Naive thymus-derived CD4-positive, alpha-beta T cell (primary cell): ENCODE measurements at places on chromosomes 7 and 10. TPM values are rescaled to one million over a fixed set of nuclear protein-coding genes. Genes with fewer than 3 reads are reported as not detected.

- DNase-seq: no peak
- H3K27ac ChIP-seq: no peak overlapping the region
- no peaks in the 10 kb centered on the region for H3K27me3 ChIP-seq
Measured at GRCh38 chr7:74256491-74257408, 2.6 kb upstream of the RFC2 start.

DNA sequence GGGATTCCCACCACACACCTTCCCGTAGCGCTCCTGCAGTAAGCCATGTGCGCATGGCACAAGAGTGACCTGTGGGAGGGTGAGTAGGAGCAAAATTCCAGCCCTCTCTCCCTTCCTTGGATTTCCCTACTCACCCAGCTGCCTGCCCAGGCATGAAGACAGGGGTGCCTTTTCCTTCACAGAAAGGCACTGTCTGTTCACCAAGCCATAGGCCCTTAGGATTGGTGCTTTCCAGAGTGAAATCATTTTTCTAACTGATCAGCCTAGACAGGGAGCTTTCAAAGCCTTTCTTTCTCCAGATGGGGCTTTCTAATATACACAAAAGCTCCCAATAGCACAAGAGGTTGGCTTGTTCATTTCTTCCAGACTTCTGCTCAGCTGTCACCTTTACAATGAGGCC is 79.7 kb downstream of the CTTNBP2 start:
- H3K27me3 ChIP-seq: no peaks in the 10 kb centered on the region
- no peak overlapping the region for H3K27ac ChIP-seq
- no peaks in the 10 kb centered on the region for H3K4me1 ChIP-seq

Gene NRG3
- not detected for total RNA-seq

DNA sequence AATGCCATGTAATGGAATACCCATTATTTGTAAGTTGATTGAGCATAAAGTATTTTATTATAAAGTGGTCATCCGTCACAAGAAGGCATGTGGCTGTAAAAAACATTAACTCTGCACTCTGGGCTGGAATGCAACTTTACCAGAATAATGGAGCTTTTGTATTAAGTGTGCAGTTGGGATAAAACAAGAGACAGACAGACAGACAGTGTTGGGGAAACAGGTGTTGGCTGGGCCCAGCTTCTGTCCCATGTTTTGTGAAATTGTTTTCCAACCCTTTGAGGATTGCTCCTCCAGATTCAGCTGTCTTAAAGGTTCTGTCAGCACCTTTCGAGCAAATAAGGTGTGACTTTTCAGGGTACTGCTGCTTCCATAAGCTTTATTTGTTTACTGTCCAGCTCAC is 67.9 kb upstream of the NFKB2 start:
- H3K27ac ChIP-seq: no peak overlapping the region
- no peak overlapping the region for H3K4me3 ChIP-seq
- no peak for DNase-seq

GRCh38 chr7:38525857-38526256 is 105.3 kb downstream of the AMPH start:
- no peaks in the 10 kb centered on the region for H3K36me3 ChIP-seq
- DNase-seq: no peak
- no peaks in the 10 kb centered on the region for H3K27me3 ChIP-seq

Gene SLC13A1
- not detected in 2 replicates for total RNA-seq

GRCh38 chr7:5621776-5622175 is 159.7 kb downstream of the RNF216 start:
- H3K4me3 ChIP-seq: no peak overlapping the region
- DNase-seq: no peak
- no peak overlapping the region for H3K27ac ChIP-seq
- H3K36me3 ChIP-seq: peaks cover 57% of the 10 kb centered on the region
- no peaks in the 10 kb centered on the region for H3K27me3 ChIP-seq

DNA sequence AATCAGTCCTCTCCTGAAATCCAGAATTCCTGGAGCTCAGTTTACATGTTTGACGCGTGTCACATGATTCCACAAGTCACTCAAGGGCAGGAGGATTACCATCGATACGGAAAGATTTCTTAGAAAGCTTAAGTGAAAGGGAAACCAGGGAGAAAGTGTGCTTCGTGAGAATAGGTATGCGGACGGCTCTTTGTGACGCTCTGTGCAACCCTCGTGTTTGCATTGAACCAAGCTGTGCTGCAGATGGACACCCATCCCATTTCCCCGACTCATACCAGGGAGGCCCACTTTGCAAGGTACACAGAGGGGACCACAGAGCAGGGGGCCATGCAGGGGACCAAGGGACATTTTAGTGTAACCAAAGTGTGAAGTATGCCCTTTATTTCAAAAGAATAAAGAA is 43.2 kb downstream of the IKZF1 start:
- H3K4me3 ChIP-seq: peak overlapping the region; percentile 37
- peak overlapping the region; percentile 93 for H3K27ac ChIP-seq
- H3K36me3 ChIP-seq: peaks cover 12% of the 10 kb centered on the region
- no peaks in the 10 kb centered on the region for H3K27me3 ChIP-seq

DNA sequence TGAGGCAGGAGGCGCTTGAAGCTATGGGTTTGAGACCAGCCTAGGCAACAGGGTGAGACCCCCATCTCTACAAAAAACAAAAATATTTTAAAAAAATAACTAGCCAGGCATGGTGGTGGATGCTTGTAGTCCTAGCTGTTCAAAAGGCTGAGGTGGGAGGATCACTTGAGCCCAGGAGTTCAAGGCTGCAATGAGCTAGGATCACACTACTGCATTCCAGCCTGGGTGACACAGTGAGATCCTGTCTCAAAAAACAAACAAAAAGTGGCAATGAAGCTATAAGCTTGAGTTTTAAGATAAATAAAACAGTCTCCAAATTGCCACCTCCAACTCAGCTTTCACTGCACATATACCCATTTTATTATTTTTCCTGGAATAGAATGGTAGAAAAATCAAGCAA is 281.3 kb downstream of the IPMK start:
- DNase-seq: no peak
- H3K27ac ChIP-seq: no peak overlapping the region
- H3K36me3 ChIP-seq: no peaks in the 10 kb centered on the region
- no peaks in the 10 kb centered on the region for H3K4me1 ChIP-seq
- no peak overlapping the region for H3K4me3 ChIP-seq

- no peaks in the 10 kb centered on the region for H3K4me1 ChIP-seq
- no peaks in the 10 kb centered on the region for H3K27me3 ChIP-seq
- no peak overlapping the region for H3K27ac ChIP-seq
- no peak for DNase-seq
- no peak overlapping the region for H3K4me3 ChIP-seq
Measured at GRCh38 chr10:121323443-121323842, 274.8 kb downstream of the FGFR2 start.

- H3K4me3 ChIP-seq: no peak overlapping the region
- H3K4me1 ChIP-seq: no peaks in the 10 kb centered on the region
- no peaks in the 10 kb centered on the region for H3K27me3 ChIP-seq
- DNase-seq: no peak
Measured at GRCh38 chr7:51055039-51055840, 261.4 kb downstream of the COBL start.

Gene CDHR3
- 1.4 and 1.5 TPM in 2 replicates for total RNA-seq

DNA sequence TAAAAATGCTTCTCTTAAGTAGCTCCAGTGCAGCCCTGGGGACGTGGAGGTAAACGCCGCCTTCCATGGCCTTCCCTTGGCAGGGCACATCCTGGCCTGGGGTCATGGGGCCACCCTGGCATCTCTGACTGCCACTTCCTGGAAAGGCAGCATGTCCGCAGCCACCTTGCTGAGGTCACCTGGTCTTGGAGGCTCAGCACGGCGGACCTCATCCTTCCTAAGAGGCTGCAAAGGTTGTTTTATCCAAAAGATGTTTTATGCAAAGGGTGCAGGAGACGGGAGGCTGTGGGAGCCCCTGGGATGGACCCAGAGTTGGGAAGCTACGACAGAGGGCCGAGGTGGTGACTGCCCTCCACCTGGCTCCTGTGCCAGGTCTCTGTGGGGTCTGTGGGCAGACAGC is 106.0 kb downstream of the TCERG1L start:
- no peak overlapping the region for H3K27ac ChIP-seq
- H3K4me1 ChIP-seq: no peaks in the 10 kb centered on the region
- H3K4me3 ChIP-seq: no peak overlapping the region
- no peaks in the 10 kb centered on the region for H3K27me3 ChIP-seq

GRCh38 chr10:32413513-32413912 is 32.4 kb upstream of the CCDC7 start:
- no peaks in the 10 kb centered on the region for H3K4me1 ChIP-seq
- H3K27ac ChIP-seq: no peak overlapping the region
- H3K4me3 ChIP-seq: no peak overlapping the region
- no peaks in the 10 kb centered on the region for H3K36me3 ChIP-seq

Gene FGL2
- 2.8 and 3.4 TPM in 2 replicates for total RNA-seq

DNA sequence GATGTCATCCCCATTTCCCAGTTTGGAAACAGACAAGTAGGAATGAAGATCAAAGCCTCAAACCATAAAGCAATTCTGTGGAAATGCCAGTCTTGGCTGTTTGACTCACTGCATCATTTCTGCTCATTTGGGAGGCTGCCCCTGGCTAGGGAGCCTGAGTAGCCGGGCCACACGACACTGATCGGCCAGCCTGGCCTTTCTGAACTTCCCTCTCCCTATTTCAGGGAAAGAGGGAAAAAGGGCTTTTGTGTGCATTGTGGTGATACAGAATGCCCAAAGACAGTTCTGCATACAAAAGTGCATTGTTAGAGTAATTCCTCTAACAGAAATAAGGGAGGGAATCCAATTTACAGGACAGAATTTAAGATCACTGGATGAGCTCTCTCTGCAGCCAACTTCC is 41.7 kb upstream of the OPALIN start:
- H3K27ac ChIP-seq: no peak overlapping the region
- H3K27me3 ChIP-seq: no peaks in the 10 kb centered on the region
- no peak overlapping the region for H3K4me3 ChIP-seq
- no peaks in the 10 kb centered on the region for H3K4me1 ChIP-seq

DNA sequence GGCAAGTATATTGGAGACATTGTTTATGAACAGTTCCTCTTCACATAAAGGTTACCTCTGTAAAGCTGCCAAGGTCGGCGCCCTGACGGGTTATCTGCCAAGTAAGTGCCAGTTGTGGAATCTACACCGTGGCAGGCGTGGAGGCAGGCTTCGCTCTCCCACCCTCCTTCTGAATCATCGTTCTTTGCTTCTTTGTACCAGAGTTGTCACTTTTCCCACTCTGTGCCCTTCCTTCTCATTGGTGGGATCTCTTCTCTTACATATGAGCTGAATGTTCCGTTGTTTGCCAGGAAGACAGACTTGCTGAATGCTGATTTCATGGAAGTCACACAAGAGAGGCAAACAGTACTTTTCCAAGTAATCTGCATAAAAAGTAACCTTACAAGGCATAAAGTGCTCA is 40.6 kb upstream of the PTPRZ1 start:
- H3K27me3 ChIP-seq: no peaks in the 10 kb centered on the region
- H3K36me3 ChIP-seq: no peaks in the 10 kb centered on the region
- no peak overlapping the region for H3K27ac ChIP-seq
- no peak overlapping the region for H3K4me3 ChIP-seq
- no peaks in the 10 kb centered on the region for H3K4me1 ChIP-seq

DNA sequence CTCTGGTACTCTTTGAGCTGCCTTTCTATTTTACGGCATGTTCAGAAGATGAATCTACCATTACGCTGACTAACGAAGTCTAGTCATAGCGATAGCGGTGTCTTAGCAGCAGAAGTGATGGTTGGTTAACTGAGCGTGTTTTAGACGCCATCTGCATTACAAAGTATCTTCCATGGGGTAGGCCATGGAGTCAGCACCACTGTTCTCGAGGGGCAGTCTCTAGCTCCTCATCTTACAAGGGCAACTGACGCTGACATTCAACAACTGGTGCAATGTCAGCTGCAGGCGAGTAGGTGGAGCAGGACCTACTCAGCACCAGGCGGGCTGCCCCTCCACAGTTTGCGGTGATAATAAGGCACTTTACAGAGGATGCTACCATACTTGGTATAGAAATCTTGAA is 88.7 kb downstream of the ADARB2 start:
- H3K27me3 ChIP-seq: no peaks in the 10 kb centered on the region
- H3K36me3 ChIP-seq: no peaks in the 10 kb centered on the region
- H3K27ac ChIP-seq: no peak overlapping the region
- DNase-seq: no peak
- no peak overlapping the region for H3K4me3 ChIP-seq
- no peaks in the 10 kb centered on the region for H3K4me1 ChIP-seq

- DNase-seq: no peak
- no peak overlapping the region for H3K4me3 ChIP-seq
- H3K27me3 ChIP-seq: no peaks in the 10 kb centered on the region
- no peaks in the 10 kb centered on the region for H3K36me3 ChIP-seq
- H3K27ac ChIP-seq: no peak overlapping the region
Measured at GRCh38 chr7:18903695-18904094, 213.7 kb downstream of the TWIST1 start.

DNA sequence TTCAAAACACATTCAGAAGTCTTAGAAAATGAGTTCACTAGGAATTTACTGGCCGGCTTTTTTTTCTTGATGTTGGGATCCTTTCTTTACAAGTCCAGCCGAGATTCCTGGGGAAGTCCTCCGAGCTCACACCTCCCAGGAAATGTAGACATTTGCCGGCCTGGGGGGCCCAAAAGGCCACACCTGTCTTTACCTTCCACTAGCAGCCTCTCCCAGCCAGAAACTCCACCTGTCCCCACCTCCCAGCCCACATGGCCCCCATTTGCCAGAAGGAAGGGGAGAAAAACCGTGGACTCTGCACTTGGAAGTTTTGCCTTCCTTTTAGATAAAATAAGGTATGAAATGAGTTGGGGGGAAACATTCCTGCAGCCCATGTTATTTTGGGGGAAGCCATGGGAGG is 27.6 kb upstream of the EMX2 start:
- no peaks in the 10 kb centered on the region for H3K36me3 ChIP-seq
- no peak for DNase-seq
- H3K4me3 ChIP-seq: no peak overlapping the region
- H3K4me1 ChIP-seq: no peaks in the 10 kb centered on the region
- H3K27me3 ChIP-seq: no peaks in the 10 kb centered on the region

Gene RNF32
- 0.81 TPM for total RNA-seq

Gene ASIC3
- total RNA-seq: 10.2 TPM

Gene FLNC
- not detected for total RNA-seq

Gene CALML5
- not detected for total RNA-seq

GRCh38 chr10:116260599-116260998 is 12.4 kb downstream of the GFRA1 start:
- no peak for DNase-seq
- no peaks in the 10 kb centered on the region for H3K4me1 ChIP-seq
- H3K36me3 ChIP-seq: no peaks in the 10 kb centered on the region
- no peak overlapping the region for H3K27ac ChIP-seq
- no peaks in the 10 kb centered on the region for H3K27me3 ChIP-seq
- H3K4me3 ChIP-seq: no peak overlapping the region

Gene SKIDA1
- total RNA-seq: 0.45 TPM

GRCh38 chr10:131207584-131208532 is 103.7 kb downstream of the TCERG1L start:
- no peak overlapping the region for H3K27ac ChIP-seq
- no peak overlapping the region for H3K4me3 ChIP-seq
- H3K36me3 ChIP-seq: no peaks in the 10 kb centered on the region
- no peak for DNase-seq
- H3K4me1 ChIP-seq: no peaks in the 10 kb centered on the region

Gene JCAD
- total RNA-seq: 0.44 TPM

Gene GRID1
- not detected in 2 replicates for total RNA-seq

Gene EPHB4
- 9.2 TPM for total RNA-seq

- no peaks in the 10 kb centered on the region for H3K36me3 ChIP-seq
- H3K27ac ChIP-seq: no peak overlapping the region
- H3K4me1 ChIP-seq: no peaks in the 10 kb centered on the region
- no peaks in the 10 kb centered on the region for H3K27me3 ChIP-seq
- no peak overlapping the region for H3K4me3 ChIP-seq
Measured at GRCh38 chr7:47241112-47242065, 340.5 kb downstream of the TNS3 start.

Gene HOGA1
- total RNA-seq: not detected
